ENCODE measurements at places on chromosomes 3 and 15.

GRCh38 chr3:145017959-145018358 is 1046.3 kb downstream of the DIPK2A start:
- peak; percentile 84 for DNase-seq

GRCh38 chr3:192772240-192772894 is 45.0 kb upstream of the FGF12 start:
- peak; percentile 27 for DNase-seq

DNA sequence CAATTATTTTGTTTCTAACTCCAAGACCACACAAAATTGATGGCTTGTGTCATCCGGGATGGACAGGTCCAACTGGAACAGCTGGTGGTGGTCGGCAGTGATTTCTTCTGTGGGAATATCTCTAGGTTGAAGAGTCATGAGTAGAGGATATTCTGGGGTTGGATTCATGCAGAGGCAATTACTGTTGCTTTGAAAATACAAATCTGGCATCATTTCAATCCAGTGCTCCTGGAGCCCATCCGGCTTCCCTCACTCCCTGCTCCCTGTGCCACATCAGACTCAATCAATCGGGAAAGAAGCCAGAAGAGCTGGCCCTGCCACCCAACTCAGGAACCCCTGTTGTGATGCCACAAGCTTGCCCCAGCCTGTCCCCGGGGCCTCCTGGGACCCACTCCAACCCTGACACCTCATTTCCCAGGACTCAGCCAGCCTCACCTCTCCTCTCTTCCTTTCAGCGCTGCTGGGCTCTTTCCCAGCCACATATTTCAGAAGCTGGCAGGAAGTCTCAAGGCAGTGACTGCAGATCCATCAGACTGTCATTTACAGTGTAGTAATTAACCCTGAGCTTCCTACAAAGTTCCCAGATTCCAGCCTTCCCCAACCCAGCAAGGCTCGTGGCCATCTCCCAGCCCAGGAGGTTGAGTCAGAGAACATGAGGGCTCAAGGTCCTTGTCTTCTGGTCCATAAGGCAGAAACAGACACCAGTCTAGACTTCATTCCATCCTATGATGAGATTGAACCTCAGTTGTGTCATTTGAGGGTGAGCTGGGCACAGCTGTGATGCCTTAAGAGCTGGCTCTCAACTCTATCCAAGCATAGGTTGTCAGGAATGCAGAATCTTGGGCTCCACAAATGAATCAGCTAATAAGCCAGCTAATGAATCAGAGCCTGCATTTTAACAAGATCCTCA is 114.0 kb downstream of the FAM174B start:
- DNase-seq: peak; percentile 27

DNA sequence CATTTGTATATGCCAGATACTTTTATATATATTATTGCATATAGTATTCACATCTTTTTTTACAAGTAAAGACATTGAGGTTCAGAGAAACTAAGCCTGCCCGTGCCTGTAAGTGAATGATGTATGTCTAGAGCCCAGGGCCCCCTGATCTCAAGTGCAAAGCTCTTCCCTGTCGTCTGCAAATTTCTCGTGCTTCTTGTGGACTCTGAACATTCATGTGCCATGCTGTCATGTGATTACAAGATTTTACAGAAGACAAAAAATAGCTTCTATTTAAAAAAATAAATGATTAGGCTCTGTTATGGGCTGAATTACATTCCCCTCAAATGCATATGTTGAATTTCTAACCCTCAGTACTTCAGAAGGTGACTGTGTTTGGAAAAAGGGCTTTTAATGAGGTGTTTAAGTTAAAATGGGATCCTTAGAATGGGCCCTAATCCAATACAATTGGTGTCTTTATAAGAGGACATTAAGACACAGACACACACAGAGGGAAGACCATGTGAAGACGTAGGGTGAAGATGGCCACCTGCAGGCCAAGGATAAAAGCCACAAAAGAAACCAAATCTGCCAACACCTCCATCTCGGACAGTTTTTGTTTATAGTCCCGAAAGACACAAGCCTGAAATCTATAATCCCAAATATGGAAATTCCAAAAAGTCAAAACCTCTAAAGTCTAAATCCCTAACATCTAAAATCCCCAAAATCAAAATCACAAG is 3.9 kb upstream of the MASP1 start:
- DNase-seq: no peak

DNA sequence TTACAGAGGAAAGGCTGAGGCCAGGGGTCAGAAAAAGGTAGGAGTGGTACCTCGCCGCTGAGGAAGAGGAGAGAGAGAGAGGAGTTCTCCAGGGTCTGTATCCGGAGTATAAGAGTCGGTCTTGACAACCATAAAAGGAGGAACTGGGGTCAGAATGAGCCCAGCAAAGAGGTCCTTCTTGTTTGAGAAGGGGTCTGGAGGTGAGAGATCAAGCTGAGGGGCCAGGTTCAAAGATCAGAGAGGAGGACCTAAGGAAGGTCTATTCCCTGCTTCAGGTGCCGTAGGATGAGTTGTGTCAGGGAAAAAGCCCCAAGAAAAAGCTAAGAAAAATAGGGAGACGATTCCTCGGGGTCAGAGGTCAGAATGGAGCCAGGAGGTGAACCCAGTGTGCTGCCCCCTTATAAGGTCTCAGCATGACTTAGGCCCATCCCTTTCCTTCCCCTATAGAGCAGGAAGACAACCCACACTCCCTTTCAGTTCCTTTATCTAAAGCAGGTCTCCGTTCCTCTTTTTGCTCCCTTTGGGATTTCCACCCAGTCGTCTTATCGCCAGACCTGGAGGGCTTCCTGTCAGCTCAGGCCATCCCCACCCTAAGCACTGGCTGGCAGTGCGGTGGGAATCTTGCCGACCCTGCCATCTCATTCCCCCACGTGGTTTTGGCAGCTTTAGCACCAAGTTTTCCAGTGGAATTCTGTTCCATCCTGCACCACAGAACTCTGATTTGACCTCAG is 651 bp downstream of the MTMR14 start:
- DNase-seq: no peak

DNA sequence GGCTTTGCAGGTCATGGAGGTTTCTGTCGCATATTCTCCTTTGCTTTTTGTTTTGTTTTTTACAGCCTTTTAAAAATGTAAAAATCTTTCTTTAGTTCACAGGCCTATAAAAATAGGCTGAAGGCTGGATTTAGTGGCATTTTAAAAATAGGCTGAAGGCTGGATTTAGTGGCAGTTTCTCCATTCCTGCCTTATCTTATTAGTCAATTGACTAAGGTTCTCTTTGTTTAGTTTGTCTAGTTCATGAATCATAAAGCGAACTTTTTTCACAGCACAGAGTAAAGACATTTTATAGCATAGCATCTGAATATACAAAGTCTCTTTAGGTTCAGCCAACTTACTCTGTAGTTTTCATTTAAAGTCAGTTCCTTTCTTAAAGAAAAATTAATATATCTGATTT is 31.4 kb downstream of the AP4E1 start:
- DNase-seq: peak; percentile 4

DNA sequence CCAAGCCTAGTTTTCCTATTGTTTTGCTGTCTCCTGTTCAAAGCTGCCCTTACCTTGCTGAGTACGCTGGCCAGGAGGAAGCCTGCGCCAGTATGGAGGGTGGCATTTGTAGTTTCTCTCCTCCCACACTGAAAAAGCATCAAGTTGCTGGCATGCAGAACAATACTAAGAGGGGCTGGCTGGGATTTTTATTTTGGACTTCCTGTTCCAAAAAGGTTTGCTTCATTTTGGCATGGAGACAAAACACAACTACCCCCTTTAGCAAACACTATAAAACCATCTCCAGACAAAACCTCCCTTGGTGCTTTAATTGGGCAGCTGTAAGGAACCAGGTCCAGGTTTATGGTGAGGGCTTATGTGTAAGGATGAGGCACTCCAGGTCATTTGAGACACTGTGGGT is 457.6 kb downstream of the PDCD6IP start:
- no peak for DNase-seq
